Right lobe of liver (tissue), 6 donors: ENCODE measurements at places on chromosomes 7 and 10. TPM values are rescaled to one million over a fixed set of nuclear protein-coding genes. Genes with fewer than 3 reads are reported as not detected.

The STEAP1B gene
- 0.25 TPM for total RNA-seq

The OPALIN gene
- total RNA-seq = not detected

The MMP21 gene
- total RNA-seq = 0.25 TPM

The CLDN3 gene
- 31.2 TPM for total RNA-seq

The OPN4 gene
- total RNA-seq = not detected

The PAX4 gene
- total RNA-seq = not detected

The TSPAN14 gene
- total RNA-seq = 35.7 TPM

The ARHGAP12 gene
- 12.3 TPM for total RNA-seq

The CCDC172 gene
- not detected for total RNA-seq

The ACSL5 gene
- total RNA-seq = 35.1 TPM

The DOCK1 gene
- 14.8 TPM for total RNA-seq
